Thyroid gland (tissue), 4 donors: ENCODE measurements at places on chromosomes 3 and 15. TPM values are rescaled to one million over a fixed set of nuclear protein-coding genes. Genes with fewer than 3 reads are reported as not detected.
A peak's percentile ranks its signal among the peaks of the same experiment; 100 is the strongest.

DNA sequence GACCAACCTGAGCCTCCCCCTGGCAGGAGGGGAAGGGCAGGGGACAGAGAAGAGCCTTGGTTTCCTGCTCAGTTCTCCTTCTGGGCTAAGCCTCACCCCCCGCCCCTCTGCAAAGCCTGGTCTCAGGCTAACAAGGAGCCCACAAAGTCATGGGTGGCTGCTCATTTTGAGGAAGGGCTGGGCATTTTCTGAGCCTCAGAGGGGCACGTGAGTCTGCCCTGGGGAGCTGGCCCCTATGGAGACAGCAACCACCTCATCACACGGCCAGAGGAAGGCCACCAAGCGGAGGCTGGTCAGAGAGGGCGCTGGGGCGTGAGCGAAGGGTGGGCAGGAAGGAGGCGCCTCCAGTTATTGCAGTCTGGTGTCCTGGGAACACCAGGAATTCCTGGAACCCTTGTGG lies 18.7 kb downstream of the ABTB1 start:
- H3K27me3 ChIP-seq, result no peaks in the 10 kb centered on the region
- H3K27ac ChIP-seq, result no peak overlapping the region
- H3K4me3 ChIP-seq, result no peak overlapping the region
- H3K36me3 ChIP-seq, result no peaks in the 10 kb centered on the region
- DNase-seq, result no peak

DNA sequence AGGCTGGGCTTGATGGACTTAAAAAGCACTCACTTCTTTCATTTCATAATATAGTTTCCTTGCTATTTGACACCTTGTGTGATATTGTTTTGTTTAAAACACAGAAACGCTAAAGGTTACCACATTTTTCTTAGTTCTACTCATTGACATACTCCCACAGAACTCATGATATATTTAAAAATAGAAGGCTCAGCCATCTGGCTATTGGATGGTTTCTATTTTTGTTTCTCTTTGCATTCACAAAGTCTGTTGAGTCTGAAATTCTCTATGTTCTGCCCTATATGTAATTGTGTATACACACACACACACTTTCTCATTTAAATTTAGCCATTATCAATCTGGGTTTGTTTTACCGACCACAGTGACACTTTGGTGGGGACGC lies 128.2 kb downstream of the SOX2 start:
- no peak overlapping the region for H3K4me3 ChIP-seq
- H3K4me1 ChIP-seq, result no peaks in the 10 kb centered on the region
- peak overlapping the region; percentile 9 for H3K27ac ChIP-seq
- H3K27me3 ChIP-seq, result no peaks in the 10 kb centered on the region
- H3K36me3 ChIP-seq, result no peaks in the 10 kb centered on the region
- DNase-seq, result no peak

DNA sequence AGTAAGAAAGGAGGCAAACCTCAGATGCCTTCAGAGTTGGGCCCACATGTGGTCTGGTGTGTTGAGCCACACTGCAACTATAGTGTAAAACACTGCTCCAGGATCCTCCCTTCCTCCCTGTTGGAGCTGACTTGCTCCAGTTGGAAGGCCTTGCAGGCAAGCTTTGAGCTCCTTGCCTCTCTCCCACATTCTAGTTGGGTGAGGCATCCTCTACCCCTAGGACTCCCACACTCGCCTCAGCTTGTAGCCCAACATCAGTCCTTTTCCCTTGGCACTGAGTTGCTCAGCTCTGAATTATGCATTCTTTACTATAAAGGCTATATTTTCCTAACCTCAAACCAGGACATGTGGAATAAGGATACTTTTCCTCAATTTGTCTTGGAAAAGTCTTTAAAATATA lies 143.9 kb downstream of the NECTIN3 start:
- DNase-seq, result no peak
- H3K4me3 ChIP-seq, result no peak overlapping the region
- no peaks in the 10 kb centered on the region for H3K36me3 ChIP-seq
- H3K27me3 ChIP-seq, result no peaks in the 10 kb centered on the region
- H3K27ac ChIP-seq, result no peak overlapping the region

DNA sequence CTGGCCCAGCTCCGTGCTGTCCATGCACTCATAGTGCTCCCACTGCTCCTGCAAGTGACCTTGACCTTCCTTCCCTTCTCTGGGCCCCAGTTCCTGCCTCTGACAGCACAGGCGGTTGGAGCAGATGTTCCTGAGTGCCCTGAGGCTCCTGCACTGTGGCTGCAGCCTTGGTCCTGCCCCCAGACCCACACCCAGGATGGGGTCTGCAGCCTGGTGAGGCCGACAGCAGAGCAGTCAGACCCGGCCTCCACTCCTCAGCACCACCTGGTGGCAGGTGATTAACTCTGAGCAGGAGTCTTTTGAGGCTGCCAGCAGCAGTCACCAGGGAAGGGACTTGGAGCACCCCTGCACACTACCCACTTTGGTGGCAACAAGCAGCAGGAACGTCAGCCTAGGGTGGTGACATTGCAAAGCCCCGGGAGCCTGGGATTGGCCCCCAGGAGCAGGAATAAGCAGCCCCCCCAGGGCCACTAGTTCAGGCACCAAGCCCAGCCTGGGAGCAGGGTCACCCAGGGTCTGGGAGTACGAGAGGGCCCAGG lies 64.6 kb downstream of the CYP11A1 start:
- H3K4me1 ChIP-seq, result no peaks in the 10 kb centered on the region
- peak; percentile 58 for DNase-seq
- no peak overlapping the region for H3K27ac ChIP-seq
- no peaks in the 10 kb centered on the region for H3K36me3 ChIP-seq

DNA sequence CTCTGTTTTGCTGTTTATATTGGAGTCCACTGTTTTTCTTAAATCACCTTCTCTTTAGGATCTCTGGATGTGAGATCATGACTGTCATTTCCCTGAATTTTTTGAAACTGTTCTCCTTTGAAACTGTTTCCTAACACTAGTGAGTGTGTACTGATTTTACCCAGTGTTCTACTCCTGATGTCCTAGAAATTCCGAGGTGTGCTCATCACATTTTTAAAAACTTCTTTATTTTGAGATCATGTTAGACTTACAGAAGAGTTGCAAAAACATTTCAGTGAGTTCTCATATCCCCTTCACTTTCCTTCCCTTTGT lies 292.6 kb downstream of the NFKBIZ start:
- H3K27me3 ChIP-seq, result no peaks in the 10 kb centered on the region
- no peaks in the 10 kb centered on the region for H3K36me3 ChIP-seq
- no peak overlapping the region for H3K27ac ChIP-seq
- peaks cover 19% of the 10 kb centered on the region for H3K4me1 ChIP-seq
- no peak for DNase-seq

GRCh38 chr15:23013681-23014080 lies 25.7 kb downstream of the TUBGCP5 start:
- peaks cover 43% of the 10 kb centered on the region for H3K36me3 ChIP-seq
- no peaks in the 10 kb centered on the region for H3K4me1 ChIP-seq
- H3K27me3 ChIP-seq, result no peaks in the 10 kb centered on the region
- DNase-seq, result no peak
- no peak overlapping the region for H3K27ac ChIP-seq
- no peak overlapping the region for H3K4me3 ChIP-seq

DNA sequence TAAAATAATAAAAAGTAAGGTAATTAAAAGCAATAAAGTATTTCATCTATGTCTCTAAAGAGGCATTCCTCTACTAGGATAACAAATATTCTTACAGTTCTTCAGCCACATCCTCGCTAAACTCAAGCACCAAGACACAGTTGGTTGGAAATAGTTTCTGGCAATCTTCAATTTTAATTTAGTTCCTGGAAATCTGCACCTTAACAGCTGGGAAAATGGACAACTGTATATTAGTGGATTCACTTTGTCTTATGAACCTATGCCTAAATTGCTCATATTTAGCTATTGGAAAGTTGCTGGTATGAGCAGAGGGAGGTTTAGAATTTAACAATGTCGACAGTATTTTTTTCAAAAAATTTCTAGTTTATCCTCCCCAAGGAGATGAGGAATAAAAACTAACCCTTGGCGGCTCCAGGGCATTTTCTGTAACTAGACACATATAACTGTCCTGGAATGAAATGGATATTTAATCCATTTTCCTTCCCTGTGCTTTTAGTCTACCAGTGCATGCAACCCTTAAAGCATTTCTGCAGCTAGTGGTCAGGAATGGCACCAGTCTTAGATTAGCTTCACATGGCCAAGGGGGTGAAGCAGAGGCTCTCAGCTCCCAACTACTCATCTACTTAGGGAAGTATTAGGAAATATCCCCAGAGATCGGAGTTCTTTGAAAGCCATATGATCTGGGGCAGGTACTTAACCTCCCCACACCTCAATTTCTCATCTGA lies 290.0 kb upstream of the THBS1 start:
- H3K4me1 ChIP-seq, result no peaks in the 10 kb centered on the region
- no peak for DNase-seq
- no peaks in the 10 kb centered on the region for H3K27me3 ChIP-seq
- H3K36me3 ChIP-seq, result no peaks in the 10 kb centered on the region

- no peaks in the 10 kb centered on the region for H3K36me3 ChIP-seq
- no peaks in the 10 kb centered on the region for H3K27me3 ChIP-seq
- peaks cover 7% of the 10 kb centered on the region for H3K4me1 ChIP-seq
- H3K27ac ChIP-seq, result no peak overlapping the region
These were observed 221.1 kb upstream of the TLE3 start for GRCh38 chr15:70318594-70319465.

GRCh38 chr15:55260562-55261131 lies 29.0 kb downstream of the RAB27A start:
- H3K36me3 ChIP-seq, result no peaks in the 10 kb centered on the region
- H3K27ac ChIP-seq, result no peak overlapping the region
- H3K4me3 ChIP-seq, result no peak overlapping the region
- peaks cover 3% of the 10 kb centered on the region for H3K4me1 ChIP-seq
- DNase-seq, result no peak

DNA sequence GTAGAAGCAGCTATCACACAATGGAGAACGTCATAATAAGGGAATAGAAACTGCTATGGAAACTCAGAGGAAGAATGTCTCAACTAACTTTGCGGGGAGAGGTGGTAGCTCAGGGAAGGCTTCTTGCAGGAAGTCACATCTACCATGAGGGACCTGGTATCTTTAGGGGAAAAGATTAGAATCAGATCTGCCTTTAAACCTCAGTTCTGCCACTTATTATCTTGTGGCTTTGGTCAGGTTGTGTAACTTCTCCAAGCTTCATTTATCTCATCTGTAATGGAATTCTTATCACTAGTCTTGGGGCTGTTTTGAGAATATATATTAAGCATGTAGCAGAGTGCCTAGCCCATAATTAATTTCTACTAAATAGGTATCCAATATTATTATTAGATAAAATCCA lies 46.4 kb upstream of the PRICKLE2 start:
- no peak for DNase-seq
- H3K27ac ChIP-seq, result no peak overlapping the region
- H3K4me3 ChIP-seq, result no peak overlapping the region
- no peaks in the 10 kb centered on the region for H3K36me3 ChIP-seq
- H3K27me3 ChIP-seq, result no peaks in the 10 kb centered on the region

- H3K27me3 ChIP-seq, result no peaks in the 10 kb centered on the region
- peaks cover 9% of the 10 kb centered on the region for H3K4me1 ChIP-seq
- no peaks in the 10 kb centered on the region for H3K36me3 ChIP-seq
- no peak overlapping the region for H3K27ac ChIP-seq
These were observed 200.5 kb downstream of the KLF13 start for GRCh38 chr15:31526916-31527690.

- H3K4me3 ChIP-seq, result no peak overlapping the region
- DNase-seq, result no peak
- H3K4me1 ChIP-seq, result no peaks in the 10 kb centered on the region
- no peaks in the 10 kb centered on the region for H3K27me3 ChIP-seq
- no peaks in the 10 kb centered on the region for H3K36me3 ChIP-seq
These were observed 362.3 kb downstream of the WDR72 start for GRCh38 chr15:53397041-53397616.

DNA sequence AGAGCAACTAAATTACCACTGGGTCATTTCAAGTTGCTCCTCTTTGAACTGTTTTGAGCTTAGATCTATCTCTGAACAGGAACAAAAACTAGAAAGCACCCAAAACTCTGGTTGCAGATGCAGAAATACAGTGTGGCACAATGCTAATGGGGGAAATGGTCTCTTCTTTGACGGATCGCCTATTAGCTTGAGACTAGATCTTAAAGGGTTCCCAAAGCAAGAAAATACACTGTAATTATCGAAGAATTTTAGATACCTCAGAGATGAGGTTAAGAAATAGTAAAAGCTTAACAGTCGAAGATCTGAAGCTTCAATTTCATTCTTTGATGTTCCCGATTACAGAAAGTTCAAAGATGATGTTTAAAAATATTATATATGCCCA lies 818 bp downstream of the PPP1R2 start:
- no peaks in the 10 kb centered on the region for H3K27me3 ChIP-seq
- H3K36me3 ChIP-seq, result no peaks in the 10 kb centered on the region
- peak overlapping the region; percentile 74 for H3K4me3 ChIP-seq
- DNase-seq, result no peak

- H3K27ac ChIP-seq, result no peak overlapping the region
- H3K27me3 ChIP-seq, result no peaks in the 10 kb centered on the region
- H3K4me1 ChIP-seq, result no peaks in the 10 kb centered on the region
- no peak overlapping the region for H3K4me3 ChIP-seq
- no peak for DNase-seq
These were observed 3.0 kb downstream of the SPATA16 start for GRCh38 chr3:173138026-173138425.

- peaks cover 26% of the 10 kb centered on the region for H3K4me1 ChIP-seq
- H3K4me3 ChIP-seq, result no peak overlapping the region
- no peaks in the 10 kb centered on the region for H3K27me3 ChIP-seq
- no peak for DNase-seq
- no peaks in the 10 kb centered on the region for H3K36me3 ChIP-seq
These were observed 4.6 kb upstream of the TM4SF1 start for GRCh38 chr3:149382101-149382467.

DNA sequence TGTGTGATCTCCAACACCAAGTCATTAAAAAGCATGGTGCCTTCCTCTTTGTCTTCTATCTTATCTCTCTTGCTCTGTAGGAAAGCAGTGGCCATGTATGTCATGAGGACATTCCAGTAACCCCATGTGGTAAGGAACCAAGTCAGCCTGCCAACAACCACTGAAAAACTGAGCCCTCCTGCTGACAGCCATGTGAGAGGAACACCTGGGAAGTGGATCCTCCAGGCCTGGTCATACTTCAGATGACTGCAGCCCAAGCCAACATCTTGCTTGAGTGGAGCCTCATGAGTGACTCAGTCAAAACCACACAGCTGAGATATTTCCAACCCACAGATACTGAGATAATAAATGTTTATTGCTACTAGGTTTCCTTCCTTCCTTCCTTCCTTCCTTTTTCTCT lies 597.3 kb downstream of the ZIC1 start:
- no peak overlapping the region for H3K4me3 ChIP-seq
- H3K4me1 ChIP-seq, result no peaks in the 10 kb centered on the region
- no peak overlapping the region for H3K27ac ChIP-seq
- H3K36me3 ChIP-seq, result no peaks in the 10 kb centered on the region

DNA sequence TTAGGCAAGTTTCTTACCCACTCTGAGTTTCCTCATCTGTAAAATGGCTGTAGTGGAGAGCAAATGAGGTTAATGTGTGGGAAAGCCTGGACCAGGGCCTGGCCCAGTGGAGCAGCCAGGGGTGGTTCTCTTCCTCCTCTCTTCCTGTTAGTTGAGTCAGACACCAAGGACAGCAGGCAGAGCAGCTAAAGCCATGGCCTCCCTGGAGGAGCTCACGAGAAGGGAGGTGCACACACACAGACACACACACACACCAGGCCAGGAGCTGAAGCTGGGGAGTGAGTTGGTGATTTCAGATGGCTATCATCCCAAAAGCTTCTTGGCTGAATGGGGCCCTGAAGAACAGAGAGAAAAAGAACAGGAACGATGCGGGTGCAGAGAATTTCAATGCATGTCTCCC lies 33.2 kb upstream of the TSPAN3 start:
- DNase-seq, result no peak
- no peaks in the 10 kb centered on the region for H3K27me3 ChIP-seq
- H3K27ac ChIP-seq, result no peak overlapping the region
- H3K4me1 ChIP-seq, result peaks cover 25% of the 10 kb centered on the region
- no peaks in the 10 kb centered on the region for H3K36me3 ChIP-seq
- no peak overlapping the region for H3K4me3 ChIP-seq

FAM43A gene
- 16.8 TPM for total RNA-seq

BCHE gene
- 1.6 TPM for total RNA-seq

CHST13 gene
- total RNA-seq, result 0.56 TPM
